ENCODE measurements at places on chromosomes 5 and 9. TPM values are rescaled to one million over a fixed set of nuclear protein-coding genes. Genes with fewer than 3 reads are reported as not detected.

Gene C8G
- 0.72 TPM for total RNA-seq

Gene PCDHGB6
- total RNA-seq, result 4.8 TPM

Gene GGTA1
- 0.10 TPM for total RNA-seq

Gene PAEP
- total RNA-seq, result not detected

Gene BARHL1
- total RNA-seq, result not detected

Gene PCDHA12
- 0.33 TPM for total RNA-seq

Gene SLC27A4
- 29.9 TPM for total RNA-seq

Gene NFIB
- 39.1 TPM for total RNA-seq

All from smooth muscle cell of the pulmonary artery (primary cell).